ENCODE measurements at places on chromosomes 3 and 15.

GRCh38 chr3:127751782-127752181, 70.5 kb downstream of the MGLL start:
- DNase-seq: no peak

DNA sequence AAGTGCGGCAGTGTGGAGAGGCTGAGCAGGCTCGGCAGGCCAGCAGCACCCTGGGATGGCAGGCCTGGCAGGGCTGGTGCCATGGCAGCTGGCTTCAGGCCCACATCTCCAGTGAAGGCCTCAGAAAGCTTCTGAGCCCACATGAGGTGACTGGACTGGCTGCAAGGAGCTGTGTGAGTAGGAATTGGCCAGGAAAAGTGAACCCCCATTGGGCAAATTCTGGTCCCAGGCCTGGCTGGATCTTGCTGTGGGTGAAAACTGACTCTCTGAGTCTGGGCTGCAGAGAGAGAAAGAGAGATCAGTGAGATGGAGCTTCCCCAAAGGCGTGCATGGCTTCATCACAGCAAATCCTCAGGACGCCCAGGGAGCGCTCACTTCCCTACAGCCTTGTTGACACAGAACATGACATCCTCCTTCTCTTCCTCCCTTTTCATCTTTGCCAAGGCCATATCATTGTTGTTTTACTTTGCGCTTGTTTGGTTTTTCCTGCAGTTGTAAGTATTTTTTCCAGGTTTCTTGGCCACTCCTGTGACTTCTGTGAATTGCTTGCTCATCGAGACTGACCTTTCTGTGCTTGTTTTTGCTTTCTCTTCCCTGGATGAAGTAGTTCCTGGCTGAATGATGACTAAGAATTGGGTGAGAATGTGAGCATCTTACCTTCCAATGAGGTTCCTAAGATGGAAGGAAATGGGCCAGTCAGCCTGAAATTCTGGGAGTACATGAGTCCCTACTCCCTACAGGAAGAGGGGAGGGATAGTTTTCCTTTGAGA, 299.1 kb downstream of the TLE3 start:
- DNase-seq: no peak

- DNase-seq: no peak
These were observed 34.7 kb downstream of the NUP210 start for GRCh38 chr3:13385373-13385965.

DNA sequence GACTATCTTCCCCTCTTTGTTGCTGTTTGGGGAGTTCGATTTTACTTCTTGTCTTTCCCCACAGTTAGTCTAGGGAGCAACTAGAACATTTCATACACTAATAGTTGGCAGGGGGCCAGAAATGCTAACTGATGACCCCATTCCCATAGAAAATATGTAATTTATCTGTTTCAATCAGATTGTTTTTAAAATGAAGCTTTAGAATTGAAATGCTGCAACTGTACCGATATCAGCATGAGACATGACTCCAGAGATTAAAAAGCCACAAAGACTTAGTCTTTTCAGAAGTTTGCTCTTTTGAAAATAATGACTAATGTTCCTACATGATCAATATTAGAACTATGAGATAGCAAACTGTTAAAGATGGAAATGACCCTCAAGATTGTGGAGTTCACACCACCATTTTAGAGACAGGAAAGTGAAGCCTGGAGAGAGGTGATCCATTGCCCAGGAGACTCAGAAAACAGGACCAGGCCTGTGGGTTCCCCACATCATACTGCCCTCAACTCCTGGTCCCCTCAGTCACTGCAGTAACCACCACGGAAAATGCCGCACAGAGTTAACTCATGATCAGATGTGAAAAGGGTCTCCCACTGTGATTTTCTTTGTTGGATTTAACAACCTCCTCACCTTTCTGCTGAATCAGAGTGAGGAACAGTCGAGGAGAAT, 130.3 kb downstream of the CHDH start:
- no peak for DNase-seq

DNA sequence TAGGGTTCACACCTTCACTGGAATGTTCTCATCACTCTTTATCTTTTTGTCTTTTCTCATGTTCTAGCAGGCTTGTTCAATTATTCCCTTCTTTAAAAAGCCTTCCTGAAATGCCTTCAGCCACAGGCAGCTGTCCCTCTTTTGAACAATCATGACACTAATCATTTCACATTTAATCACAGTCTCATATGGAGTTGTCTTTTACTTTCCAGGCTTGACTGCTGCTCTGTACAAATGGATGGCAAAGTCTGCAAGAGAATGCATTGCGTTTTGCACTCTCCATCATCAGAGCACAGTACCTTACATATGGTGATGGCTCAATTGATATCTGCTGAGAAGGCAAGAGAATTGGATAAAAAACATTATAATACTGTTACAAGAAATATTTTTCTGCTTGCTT, 529.8 kb downstream of the DIPK2A start:
- DNase-seq: no peak

DNA sequence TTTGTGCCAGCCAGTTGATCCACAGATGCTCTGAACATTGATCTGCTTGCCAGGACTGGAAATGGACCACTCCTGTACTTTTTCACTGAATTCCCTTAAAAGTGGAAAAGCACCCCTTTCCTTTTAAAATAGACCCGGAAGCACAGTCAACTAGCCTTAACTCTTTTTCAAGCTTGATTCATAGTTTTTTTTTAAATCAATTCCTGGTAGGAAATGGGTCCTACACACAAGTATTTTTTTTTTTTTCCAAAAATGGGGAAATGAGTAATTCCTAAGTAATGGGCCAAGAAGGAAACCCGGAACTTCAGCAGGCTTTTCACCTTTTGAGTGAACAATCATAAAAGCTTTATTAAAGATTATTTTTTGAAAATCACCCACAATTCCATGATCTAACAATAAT, 234.4 kb upstream of the ADAMTS9 start:
- no peak for DNase-seq

DNA sequence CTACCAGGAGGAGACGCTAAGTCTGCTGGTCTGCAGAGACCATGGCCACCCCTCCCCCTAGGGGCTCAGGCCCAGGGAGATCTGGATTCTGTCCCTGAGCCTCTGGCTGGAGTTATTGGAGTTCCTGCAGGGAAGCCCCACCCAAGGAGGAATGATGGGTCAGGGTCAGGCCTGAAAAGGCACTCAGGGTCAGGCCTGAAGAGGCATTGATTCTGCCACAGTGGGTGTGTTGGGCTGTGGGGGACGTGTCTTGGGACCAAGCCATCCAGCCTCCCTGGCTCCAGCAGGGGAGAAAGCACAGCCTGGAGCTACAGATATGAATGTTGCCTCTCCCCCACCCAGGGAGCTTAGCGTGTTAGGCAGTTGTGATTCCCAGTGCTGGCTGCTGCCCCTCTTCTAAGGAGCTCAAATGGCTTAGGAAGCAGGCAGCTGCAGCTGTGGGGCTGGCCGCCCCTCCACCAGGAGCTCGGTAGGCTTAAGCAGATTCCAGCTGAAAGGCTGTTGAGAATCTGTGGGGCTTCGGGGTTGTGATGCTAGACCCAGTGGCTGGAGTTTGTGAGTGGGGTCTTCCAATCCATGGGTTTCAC, 176.7 kb downstream of the CHL1 start:
- DNase-seq: no peak

DNA sequence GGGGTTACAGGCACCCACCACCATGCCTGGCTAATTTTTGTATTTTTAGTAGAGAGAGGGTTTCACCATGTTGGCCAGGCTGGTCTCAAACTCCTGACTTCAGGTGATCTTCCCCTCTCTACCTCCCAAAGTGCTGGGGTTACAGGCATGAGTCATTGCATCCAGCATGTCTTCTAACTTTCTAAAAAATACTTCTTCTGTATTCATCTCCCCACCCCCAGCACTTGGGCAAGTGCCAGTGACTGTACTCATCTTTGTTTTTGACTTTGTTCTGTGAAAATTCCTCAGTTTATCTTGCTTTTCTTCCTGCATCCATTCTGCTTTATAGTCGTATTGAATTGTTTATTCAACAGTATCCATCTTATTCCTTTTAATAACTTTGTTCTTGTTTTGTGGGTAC, 47.6 kb downstream of the ARIH1 start:
- DNase-seq: no peak

- no peak for DNase-seq
These were observed 6.5 kb downstream of the PLXNB1 start for GRCh38 chr3:48423241-48423882.

DNA sequence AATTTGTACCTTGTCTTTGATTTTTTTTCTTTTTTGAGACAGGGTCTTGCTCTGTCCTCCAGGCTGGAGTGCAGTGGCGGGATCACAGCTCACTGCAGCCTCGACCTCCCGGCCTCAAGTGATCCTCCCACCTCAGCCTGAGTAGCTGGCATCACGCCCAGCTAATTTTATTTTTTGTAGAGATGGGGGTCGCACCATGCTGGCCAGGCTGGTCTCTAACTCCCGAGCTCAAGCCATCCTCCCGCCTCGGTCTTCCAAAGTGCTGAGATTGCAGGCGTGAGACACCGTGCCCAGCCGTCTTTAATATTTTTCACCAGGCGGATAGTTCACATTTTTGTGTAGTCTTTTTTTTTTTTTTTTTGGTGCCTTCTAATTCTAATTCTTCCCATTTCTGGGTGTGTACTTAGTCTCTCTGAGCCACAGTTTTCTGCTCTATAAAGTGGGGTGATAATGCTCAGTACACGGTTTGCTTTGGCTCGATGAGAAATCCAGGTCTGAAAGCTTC, 528 bp upstream of the TATDN2 start:
- DNase-seq: no peak

- no peak for DNase-seq
These were observed 94.3 kb downstream of the KCNAB1 start for GRCh38 chr3:156214676-156215075.

DNA sequence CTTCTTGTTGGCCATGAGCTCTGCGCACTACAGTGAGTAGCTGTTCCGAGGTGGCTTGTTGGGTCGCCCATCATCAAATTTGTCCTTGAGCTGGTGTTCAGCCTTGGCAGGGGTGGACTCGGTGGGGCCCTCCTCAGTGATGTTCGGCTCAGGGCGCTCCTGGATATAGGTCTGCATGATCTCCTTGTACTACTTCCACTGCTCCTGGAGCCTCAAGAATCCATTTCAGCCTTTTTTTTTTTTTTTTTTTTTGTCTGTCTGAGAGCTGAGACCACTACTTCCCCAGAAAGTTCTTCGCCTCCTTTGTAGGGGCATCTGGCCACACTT, 39.3 kb upstream of the ARL8B start:
- no peak for DNase-seq

DNA sequence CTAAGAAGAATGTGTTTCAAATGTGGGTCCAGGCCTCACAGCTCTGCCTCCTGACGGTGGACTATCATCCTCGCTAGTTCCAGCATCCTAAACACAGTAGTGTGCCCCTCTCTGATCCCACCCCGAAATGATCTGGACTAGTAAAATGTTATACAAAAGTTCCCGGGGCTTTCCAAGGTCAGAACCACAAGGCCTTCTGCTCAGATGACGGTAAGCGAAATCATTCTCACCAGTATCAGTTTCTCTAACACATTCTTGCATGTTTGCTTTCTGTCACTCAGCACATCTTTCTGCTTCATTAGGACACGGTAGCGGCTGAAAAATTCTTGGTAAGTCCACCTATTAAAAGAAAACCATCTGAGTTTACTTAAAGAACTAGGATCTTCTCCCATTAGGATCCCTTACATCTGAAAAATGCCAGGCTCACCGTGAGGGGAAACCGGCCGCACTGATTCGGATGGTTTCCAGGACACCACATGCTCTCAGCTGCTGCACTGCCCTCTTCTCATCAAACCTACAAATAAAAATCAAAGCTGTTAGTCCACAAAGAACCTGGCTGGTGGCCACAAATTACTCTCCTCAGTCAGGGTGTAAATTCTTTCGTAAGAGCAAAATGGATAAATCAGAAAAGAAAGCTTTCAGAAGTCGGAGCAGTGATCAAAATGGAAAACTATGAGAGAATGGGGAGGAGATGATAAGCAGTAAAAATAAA, 83.9 kb upstream of the MYO5C start:
- peak; percentile 44 for DNase-seq

DNA sequence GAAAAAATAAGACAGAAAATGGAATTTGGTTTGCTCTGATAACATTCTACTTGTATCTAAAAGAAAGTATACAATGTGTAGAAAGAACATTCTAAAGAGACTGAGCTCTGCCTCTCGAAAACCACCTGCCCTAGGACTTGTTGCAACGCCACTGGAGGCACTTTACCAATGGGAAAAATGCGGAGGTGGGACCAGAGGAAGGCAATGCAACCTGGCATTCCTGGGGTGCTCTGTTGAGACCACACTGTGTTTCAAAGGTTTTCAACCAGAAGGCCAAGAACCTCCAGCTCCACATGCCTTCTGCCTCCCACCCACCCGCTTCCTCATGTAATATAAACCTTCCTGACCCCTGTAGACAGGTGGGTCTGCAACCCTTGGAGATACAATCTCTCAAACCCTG, 4.5 kb downstream of the PROK2 start:
- DNase-seq: no peak

DNA sequence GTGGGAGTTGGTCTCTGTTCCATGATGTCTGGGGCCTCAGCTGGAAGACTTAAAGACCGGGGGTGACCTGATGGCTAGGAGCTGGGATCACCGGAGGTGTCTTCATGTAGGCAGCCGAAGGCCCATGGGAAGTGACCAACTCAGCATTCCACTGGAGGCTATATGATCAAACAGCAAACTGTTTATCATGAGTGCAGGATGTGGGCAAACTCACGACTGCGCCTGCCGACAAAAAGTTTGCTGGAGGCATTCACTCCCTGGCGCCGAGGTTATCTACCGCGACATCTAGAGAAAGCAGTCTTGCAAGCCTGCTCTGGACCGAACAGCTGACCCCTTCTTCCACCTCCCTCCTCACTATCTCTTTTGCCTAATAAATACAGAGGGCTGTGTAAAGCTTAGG, 62.7 kb upstream of the NR2C2 start:
- no peak for DNase-seq

- DNase-seq: no peak
These were observed 8.8 kb downstream of the PDCD6IP start for GRCh38 chr3:33807191-33807590.

DNA sequence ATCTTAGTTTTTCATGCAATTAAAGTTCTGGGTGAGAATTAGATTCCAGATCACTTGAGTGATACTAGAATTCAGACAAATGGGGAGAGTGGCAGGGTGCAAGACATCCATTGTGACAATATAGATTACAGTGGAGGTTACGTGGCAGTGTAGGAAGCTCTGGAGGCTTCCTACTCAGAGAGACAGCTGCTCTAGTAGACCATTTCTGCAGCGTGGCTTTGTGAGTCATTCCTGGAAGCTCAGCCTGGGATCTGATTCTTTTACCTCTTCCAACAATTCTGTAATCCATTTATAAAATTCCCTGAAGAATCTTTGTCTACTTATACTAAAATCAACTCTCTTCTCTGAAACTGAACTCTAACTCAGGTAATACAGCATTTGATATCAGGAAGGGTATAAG, 90.4 kb upstream of the ASB14 start:
- no peak for DNase-seq
